GM13976 (cell line): ENCODE measurements at places on chromosomes 3 and 15.

DNA sequence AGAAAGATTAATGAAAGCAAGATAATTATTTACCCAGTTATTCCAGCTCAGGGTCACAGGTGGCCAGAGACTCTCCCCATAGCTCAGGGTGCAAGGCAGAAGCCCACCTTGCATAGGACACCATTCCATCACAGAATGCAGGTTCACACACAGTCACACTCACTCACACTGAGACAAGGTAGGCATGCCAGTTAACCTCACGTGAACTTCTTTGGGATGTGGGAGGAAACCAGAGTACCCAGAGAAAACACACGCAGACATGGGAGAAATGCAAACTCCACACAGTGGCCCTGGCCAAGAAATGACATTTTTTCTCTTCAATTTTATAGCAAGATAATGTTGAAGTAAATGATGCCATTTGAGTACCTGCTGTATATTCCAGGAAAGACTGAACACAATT, 106.7 kb downstream of the ZNF385D start:
- DNase-seq: no peak

GRCh38 chr15:31278544-31279220, 48.0 kb upstream of the KLF13 start:
- DNase-seq: peak; percentile 26

- no peak for DNase-seq
These were observed 47.1 kb downstream of the CRTC3 start for GRCh38 chr15:90576711-90577389.

DNA sequence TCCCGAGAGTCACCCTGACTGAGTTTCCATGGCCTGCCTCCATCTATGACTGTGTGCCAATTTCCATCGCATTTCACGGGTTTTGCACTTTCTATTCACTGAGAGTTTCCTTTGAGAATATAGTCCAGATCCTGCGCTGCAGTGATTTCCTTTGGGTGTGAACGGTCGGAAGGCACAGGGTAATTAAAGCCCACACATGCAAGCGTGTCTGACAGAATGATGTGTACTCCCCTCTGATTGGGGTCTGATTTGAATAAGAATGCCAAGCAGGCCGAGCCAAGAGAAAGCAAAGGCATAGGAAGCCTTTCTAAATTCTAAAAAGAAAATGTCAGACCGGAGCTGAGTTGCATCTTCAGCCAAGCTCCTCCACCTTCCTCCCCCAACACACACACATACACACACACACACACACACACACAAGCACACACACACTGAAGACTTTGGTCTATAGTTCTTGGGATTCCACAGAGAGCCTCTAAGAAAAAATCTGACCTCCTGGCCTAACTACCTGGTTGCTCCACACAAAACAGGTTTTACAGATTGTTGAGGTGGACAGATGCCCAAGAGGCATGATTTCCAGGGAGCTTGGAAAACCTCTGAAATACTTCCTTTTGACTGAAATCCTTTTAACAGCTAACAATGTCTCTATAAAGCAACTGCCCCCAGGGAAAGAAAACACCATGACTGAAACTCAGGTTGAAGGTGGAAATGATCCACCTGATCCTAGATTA, 59.7 kb upstream of the LRRN1 start:
- no peak for DNase-seq

DNA sequence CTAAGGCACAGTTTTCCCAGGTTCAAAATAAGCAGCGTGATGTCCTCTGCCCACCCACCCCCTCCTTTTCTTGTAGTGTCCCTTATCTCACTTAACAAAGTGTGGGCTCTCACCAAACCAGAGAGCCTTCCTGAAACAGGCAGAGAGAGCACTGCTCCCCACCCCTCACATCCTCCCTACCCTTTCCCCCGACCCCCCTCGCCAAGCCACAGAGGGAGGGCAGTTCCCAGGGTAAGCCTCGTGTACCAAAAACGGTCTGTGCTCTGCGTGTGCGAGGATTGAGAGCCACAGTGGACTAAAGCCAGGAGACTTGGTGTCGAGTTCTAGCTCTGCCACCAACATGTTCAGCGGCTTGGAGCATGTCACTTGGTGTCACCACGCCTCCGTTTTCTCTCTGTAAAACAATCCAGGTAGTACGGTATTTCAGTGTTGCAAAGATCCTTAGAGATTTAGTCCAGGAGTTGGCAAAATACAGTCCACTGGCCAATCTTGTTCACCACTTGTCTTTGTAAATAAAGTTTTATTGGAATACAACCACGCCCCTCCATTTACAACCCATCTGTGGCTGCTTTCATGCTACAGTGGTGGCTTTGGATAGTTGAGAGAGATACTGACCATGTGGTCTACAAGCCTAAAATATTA, 249.9 kb downstream of the OPA1 start:
- no peak for DNase-seq

DNA sequence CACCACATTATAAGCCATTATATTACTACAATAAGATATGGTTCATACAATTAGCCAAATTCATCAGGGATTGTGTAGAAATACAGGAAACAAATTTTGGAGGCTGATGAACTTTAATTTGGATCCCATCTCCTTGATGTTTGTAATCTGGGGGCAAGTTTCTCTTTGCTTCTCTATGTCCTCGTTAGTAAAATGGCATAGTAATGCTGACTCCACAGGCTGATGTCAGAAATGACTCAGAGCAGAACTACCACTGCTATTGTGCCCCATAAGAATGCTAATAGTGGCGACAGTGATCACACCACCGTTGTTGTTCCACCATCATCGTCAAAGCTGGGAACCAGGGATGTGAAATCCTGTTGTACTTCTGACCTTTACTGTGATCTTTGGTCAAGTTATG, 722.3 kb upstream of the LMCD1 start:
- no peak for DNase-seq

DNA sequence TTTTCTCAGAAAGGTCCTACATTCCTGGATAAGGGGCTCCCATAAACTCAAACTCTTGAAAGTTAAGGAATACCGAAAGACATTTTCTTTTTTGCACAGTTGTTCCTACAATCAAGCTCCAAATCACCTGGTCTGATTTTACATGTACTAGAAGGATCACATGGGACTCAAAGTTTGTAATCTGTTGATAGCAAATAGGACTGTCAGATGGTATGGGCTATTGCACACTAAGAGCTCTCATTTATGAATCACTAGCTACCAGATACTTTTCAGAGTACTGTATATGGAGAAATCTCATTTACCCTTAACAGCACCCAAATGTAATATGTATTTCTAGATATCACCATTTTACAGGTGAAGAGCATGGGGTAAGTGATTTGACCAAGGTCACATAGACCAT, 49.5 kb upstream of the CMSS1 start:
- DNase-seq: no peak

- no peak for DNase-seq
These were observed 10.8 kb upstream of the FANCD2 start for GRCh38 chr3:10015461-10015904.

DNA sequence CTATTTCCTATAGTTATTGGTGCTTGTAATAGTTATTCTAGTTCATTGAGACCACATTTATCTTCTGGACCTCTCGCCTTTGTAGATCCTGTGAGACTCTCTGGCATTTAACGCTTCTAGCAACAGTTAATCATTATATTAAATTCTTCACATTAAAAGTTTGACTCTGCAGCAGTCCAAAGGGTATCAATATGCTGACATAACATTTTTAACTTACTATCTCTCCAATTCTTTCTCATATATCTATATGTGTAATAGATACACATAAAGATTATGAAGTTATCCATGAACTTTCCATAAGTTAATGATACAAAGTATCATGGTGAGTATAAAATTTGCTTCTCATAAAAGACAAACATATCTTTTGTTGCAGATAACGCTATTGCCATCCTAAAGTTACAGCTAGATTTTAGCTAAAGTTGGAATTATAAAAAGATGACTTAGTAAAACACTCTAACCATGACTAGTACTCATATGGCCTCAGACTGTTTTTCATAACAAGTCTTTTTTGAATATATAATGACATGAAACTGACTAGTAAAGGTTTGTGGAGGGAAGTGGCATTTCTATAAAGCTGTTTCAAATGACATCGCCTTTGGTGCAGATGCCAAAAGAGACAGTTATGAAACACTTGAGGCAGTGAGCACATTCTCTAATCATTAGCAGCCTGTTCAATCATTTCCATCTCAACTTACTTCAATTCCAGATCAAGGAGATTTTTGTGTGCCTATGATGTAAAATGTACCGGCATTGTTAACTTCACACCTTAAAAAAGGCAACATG, 379.3 kb upstream of the CBLB start:
- no peak for DNase-seq
